ENCODE measurements at places on chromosomes 4 and X.

DNA sequence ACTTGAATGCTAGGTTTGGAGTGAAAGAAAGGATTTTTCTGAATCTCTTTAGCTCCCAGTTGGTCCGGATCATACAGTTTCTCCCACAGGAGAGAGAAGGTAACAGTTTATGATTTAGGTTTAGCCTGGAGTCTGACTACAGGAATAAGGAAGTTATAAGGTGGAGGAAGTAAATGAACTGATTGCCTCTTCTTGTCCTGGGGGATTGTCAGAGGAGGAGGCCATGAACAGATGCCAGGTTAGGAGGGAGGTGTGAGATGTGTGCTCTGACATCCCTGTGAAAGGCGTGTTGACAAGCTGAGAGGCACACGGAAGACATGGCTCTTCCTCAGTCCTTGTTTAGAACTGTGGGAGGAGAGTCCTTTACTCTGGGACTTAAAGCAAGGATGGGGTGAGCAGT, 64.4 kb downstream of the CHRNA9 start:
- no peak for DNase-seq

DNA sequence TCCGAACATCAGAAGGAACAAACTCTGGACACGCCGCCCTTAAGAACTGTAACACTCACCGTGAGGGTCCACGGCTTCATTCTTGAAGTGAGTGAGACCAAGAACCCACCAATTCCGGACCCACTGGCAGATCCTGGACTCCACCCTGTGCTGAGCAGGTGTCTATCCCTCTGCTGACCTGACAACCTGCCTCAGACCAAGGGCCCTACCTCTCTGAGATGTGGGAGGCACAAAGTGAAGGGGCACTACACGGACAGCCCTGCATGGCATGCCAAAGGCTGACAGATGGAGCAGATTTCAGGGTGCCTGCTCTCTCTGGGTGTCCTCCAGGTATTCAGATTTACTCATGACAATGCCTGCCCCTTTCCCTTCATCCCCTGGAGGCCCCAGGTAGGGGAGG, 14.0 kb upstream of the HSFX1 start:
- DNase-seq: no peak

DNA sequence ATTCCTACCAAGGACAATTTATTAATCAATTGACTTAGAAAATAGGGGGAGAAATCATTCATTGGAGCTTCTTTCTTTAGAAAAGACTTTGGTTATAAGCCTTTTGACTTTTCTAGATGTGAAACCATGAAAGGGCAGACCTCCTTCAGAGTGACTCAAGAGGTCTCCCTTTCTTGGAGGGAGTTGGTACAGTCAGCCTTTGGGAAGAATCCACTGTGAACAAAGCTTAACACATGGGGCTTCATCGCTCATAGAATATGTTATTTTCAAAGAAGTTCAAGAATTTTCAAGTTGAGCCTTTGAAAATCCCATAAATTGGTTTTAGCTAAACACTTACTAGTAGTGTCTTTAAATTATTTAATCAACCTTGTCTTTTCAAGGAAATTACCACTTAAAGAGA, 28.0 kb downstream of the RIPPLY1 start:
- DNase-seq: no peak

DNA sequence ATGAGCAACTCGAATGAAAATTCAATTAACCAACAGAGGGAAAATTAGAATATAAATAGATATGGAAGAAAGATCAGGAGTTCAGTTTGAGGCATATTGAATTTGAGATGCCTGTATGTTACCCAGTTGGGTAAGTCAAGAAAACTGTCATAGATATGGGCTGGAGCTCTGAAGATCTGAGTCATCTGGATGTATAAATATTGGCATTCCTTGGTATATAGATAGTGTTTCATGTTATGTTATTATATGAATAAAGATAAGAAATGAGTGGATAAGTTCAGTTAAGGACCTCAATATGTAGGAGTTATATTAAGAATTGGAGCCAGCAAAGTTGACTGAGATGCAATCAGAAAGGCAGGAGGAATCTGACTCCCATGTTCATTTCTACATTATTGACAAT, 543.6 kb upstream of the SMIM31 start:
- no peak for DNase-seq

GRCh38 chr4:55661398-55662056, 25.4 kb upstream of the NMU start:
- DNase-seq: no peak

DNA sequence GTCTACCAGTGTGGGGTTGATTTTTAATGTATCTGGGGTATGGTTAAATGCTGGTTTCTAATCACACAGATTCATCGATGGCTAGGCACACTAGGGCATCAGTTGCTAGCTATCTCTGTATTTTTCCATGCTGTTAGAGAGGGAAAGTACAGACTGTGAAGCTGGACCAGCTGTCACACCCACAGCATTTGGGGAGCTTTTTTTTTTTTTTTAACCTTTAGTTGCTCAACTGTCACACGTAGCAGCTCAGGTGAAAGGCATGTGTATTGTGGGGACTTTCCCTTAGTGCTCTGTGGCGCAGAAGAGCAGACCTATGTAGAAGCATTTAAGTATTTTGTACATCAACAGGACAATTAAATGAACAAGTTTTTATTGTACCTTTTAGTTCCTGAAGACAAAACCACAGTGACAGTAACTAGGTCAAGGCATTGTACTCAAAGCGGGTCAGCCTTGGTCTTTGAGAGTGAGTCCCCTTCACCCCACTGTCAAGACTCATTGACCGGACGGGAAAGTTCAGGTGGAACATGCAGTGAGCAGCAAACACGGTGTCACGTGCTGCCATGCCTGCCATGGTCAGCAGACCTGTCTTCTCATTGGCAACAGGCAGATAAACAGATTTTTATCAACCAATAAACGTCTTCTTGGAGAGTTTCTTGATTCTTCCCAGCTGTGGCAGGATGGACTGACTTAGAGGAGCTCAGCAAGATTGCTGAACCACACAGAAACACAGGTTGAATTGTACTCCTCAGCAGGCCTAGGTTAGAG, 65.3 kb downstream of the CASP3 start:
- no peak for DNase-seq

DNA sequence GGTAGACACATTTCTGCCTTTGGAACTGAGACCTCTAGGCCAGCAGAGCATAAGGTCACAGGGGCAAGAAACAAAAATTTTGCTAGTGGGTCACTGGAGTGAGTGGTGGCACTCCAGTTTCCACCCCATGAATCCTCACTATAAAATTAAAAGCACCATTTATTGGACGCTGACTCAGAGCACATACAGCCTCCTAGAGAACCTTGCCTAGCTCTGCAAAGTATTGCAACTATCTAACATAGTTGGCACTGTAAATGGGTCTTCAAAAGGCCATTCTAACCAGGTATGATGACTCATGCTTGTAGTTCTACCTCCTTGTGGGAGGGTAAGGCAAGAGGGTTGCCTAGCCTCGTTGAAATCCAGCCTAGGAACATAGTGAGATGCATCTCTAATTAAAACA, 25.1 kb downstream of the RRAGB start:
- no peak for DNase-seq

- DNase-seq: no peak
Measured at GRCh38 chrX:13482746-13483541, 86.5 kb upstream of the EGFL6 start.

DNA sequence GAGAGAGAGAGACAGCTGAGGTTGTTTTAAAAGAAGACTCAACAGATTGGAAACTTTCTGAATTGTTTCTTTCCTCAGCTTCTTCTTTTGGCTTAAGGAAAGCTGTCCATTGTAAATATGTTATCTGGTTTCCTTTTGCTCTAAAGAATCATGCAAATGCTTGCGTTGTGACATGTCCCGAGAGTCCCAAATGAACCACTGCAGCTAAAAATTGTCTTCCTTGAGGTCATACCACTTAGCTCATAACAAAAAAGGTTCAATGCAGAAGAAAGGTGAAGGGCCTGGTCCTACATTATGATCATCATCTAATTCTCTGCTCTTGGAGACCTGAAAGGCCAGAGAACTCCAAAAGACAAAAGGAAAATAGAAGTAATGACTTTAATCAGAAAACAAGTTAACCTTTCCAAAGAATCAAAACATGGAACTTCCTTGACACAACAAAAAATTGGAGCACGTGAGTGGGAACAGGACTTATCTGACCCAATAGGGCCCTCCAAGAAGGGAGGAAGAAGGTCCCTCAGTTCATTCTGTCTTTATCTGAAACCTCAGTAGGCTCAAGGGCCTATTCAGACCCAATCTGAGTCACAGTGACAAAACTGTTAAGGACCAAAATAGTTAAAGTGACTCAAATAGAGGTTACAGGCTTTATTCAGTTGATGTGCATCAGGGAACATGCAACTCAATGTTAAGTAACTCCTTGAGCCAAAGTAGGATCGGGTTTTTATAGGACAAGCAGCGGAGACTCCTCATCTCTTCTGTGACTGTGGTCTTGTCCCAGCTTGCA, 14.7 kb upstream of the VSIG1 start:
- no peak for DNase-seq

- no peak for DNase-seq
Measured at GRCh38 chr4:67871867-67872266, 11.9 kb downstream of the TMPRSS11D start.

DNA sequence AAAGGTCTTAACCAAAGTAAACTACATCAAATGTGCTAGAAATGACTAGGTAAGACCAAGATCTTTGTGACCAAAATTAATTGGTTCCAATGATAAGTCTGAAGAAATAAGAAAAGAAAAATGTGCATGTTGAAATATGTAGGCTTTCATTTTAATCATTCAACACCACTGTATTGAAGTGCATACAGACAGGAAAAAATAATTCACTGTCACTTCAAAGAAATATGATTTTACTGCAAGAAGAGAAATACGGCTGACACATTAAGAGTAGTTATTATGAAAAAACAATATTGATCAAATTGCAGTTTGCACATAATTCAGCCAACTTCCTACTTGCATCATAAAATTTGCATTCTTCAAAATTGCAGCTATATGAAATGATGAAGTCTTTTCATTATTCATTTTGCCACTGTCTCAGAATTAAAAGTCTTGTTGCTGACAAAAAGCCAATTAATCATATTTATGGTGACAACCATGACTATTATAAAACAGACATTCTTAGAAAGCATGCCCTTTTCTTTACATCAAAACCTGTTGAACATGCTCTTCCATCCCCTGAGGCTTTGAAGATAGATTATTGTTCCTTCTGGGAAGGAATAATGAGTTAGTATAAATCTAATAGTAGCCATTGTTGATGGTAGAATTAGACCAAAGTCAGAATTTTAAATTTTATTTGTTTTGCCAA, 405.9 kb upstream of the MAD2L1 start:
- DNase-seq: no peak

GRCh38 chr4:14218641-14219040, 591.1 kb upstream of the BOD1L1 start:
- no peak for DNase-seq

GRCh38 chr4:25377572-25378436, 741 bp downstream of the ANAPC4 start:
- no peak for DNase-seq

GRCh38 chrX:14440106-14440505, 89.2 kb upstream of the GLRA2 start:
- DNase-seq: no peak

DNA sequence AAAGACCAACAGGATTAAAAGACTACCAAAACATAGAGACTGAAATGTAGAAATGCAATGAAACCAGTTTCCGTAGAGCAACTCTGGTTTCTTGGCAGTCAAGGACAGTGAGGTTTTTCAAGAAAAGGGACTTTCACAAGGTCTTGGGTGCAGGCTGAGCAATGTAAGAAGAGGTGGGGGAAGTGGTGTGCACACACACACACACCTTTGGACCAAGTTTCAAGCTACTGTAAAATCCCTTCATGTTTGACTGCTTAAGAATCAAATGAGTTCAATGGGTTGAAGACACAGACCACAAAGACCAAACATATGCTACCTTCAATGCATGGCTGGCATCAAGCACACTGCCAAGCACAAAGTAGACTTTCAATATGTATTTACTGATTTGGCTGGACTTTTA, 17.8 kb upstream of the MCF2 start:
- no peak for DNase-seq

DNA sequence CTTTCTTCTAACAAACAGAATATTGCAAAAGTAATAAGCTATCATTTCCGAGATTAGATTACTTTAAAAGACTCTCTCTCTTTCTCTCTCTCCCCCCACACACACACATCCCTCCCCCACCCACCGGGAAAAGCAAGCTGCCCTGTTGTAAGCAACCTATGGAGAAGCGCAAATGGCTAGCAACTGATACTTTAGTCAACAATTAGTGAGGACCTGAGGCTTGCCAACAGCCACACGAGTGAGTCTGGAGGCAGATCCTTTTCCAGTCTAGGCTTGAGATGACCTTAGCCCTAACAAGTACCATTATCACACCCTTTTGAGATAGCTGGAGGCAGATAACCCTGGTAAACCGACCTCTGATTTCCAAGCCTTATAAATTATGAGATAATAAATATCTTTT, 19.7 kb upstream of the ADGRL3 start:
- DNase-seq: no peak

DNA sequence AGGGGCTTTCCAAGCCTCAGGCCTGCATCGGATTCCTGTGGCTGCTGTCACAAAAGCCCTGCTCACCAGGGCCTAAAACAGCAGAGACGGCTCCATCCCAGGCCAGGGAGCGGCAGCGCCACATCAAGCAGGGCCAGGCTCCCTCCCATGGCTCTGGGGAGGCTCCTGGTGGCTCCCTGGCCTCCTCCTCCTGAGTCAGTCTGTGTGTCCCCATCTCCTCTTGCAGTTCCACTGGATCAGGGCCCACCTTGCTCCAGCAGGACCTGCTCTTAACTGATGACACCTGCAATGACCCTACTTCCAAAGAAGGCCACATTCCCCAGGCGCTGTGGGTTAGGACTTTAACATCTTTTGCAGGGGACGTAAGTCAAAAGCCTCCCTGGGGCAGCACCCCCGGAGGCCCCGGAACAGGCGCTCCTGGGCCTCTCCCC, 51.9 kb downstream of the CPZ start:
- no peak for DNase-seq

DNA sequence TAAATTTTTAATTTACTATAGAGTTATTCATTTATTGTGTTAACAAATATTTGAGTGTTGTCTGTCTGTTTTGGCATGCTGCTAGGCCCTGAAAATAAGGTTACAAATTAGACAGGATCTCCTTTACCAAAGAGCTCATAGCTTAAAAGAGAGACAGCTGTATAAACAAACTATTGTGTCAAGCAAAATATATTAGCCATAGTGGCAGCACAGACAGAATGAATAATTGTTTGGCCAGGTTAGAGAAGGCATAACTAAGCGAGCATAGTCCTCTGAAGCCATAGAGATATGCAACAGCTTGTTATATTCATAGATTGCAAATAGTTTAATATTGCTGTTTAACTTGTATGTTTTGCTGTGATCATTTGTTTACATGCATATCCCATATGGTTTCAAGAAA, 66.7 kb upstream of the NDUFC1 start:
- DNase-seq: no peak

DNA sequence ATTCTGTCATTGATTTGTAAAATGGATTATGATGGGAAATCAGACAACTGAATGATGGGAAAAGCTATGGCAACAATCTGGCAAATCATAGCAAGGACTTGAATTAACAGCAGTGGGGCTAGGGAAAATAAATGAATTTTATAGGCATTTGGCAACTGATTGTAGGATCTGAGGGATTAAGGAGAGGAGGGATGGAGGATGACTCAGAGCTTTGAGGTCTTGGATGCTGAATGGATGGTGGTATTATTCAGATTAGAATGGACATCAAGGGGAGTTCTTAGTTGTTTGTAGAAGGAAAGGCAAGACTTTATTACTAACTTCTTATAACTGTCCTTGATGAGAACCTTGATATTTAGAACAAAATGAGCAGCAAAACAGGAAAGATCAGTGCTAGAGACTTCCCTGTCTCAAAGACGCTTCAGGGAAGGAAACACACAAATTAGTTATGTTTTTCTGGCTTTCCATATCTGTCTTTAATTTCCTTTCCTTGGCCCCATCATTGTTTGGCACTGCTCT, 51.4 kb upstream of the HHIP start:
- DNase-seq: no peak

GRCh38 chrX:46255046-46255445, 290.2 kb downstream of the ZNF674 start:
- DNase-seq: no peak
